Ovary (tissue), 10 donors: ENCODE measurements at places on chromosomes 2 and 18. TPM values are rescaled to one million over a fixed set of nuclear protein-coding genes. Genes with fewer than 3 reads are reported as not detected.

The EMILIN1 gene
- total RNA-seq: 276 TPM

The KLHL14 gene
- 0.23 TPM for total RNA-seq

The FBLN7 gene
- total RNA-seq: 1.5 TPM

The NDC80 gene
- total RNA-seq: 0.36 TPM

The NEURL3 gene
- total RNA-seq: not detected

The COL4A4 gene
- 0.94 TPM for total RNA-seq
